ENCODE measurements at places on chromosomes 1 and 21.

- no peak for DNase-seq
These were observed 1.4 kb downstream of the JUN start for GRCh38 chr1:58782178-58783089.

GRCh38 chr1:30893776-30894507 lies 14.6 kb downstream of the SDC3 start:
- no peak for DNase-seq

GRCh38 chr1:44609412-44609767 lies 64.9 kb downstream of the TMEM53 start:
- DNase-seq, result no peak

- DNase-seq, result no peak
These were observed 81.3 kb upstream of the ARHGEF16 start for GRCh38 chr1:3373175-3373574.

DNA sequence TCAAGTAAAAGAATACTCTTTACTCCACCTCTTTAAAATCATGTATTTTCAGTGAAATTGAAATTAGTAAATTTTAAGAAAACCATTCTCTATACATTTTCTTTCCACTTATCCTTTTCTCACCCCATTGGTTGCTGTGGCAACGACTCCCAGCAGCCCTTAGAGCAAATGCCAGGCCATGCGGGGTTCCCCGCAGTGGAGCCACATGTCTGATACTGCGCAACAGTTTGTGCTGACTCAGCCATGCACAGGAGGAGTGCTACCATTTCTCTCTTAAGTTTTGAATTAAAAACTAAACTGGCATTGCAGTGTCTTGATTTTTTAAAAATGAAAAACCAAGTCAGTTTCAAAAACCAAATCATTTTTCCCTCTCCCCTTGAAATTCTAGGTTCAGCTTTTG lies 214.1 kb upstream of the L1TD1 start:
- DNase-seq, result no peak

GRCh38 chr21:27201197-27201596 lies 234.3 kb upstream of the ADAMTS5 start:
- no peak for DNase-seq

DNA sequence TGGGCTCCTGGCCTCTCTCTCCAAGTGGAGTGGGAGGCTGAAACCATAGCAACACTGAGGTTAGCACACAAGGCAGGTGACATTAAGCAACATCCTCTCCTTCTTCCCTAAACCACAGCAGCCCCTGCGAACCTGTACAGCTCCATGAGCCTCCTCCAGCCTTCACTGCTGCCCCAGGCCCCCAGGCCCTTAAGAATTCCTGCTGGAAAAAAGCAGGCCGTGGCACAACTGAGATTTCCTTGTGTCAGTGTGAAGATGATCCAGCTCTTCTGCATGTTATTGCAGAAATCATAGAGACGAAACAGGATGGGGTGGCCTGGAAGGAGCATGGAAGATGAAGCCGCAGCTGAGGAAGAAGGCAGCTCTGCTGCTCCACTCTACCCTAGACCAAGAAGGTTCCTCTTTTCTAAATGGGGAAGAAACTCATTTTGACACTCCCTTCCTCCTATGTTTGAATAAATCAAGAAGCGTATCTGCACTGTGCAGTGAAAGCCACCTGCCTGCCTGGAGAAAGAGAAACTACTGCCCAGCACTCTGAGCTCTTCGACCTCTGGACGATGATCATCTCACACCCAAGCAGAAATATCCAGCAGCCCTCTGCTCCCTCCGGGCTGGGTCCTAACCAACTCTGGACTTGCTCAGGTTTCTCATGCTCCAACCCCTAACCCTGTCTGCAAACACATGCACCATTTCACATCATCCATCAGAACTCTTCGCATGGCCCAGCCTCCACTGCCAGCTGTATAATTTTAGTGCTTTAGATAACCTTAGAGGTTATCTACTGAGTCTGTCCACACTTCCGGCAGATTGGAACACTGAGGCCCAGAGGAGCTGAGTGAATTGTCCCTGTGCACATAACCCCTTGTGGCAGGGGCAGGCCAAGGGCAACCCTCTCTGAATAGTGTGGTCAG lies 20.7 kb downstream of the SH3BP5L start:
- DNase-seq, result no peak

DNA sequence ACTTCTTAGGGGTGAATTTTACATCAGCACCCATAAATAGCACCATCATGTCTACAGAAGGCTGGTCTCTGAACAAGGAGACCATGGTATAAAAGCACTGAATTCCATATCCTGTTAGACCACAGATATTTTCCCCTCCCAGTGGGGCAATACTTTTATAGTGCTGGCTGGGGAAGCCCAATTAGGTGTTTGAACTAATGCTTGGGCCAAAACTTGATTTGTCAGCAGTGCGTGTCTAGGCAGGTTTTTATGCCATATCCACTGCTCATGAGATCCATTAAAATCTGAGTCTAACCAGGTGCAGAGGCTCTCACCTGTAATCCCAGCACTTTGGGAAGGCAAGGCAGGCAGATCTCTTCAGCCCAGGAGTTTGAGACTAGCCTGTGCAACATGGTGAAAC lies 623.0 kb downstream of the NPHP4 start:
- no peak for DNase-seq

DNA sequence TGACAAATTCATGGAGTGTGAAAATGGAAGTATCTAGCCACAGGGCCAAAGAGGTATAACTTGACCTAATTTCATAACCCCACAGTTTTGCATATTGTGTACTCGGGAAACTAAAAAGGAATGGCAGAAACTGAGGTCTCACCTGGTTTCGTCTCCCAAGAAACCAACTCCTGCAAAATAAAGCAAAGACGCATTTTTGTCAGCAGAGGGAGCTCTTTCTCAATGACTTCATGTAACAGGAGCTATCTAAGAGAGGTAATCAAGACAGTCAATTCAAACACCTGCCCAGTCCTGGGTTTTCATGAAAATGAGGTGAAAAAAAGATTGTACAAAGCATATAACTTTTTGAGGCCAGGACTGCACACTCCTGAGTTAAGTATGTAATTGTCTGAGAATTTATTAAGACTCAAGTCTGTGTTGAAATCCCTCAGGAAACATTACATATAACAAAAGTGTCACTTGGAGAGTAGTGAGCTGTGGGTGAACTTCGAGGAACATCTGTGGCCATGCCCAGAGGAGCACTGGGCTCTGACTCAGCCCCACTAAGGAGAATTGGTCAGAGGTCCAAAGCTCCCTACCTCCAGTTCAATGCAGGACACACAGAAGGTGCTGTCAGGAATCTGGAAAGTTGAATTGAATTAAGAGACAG lies 17.6 kb downstream of the FCRL4 start:
- DNase-seq, result no peak

DNA sequence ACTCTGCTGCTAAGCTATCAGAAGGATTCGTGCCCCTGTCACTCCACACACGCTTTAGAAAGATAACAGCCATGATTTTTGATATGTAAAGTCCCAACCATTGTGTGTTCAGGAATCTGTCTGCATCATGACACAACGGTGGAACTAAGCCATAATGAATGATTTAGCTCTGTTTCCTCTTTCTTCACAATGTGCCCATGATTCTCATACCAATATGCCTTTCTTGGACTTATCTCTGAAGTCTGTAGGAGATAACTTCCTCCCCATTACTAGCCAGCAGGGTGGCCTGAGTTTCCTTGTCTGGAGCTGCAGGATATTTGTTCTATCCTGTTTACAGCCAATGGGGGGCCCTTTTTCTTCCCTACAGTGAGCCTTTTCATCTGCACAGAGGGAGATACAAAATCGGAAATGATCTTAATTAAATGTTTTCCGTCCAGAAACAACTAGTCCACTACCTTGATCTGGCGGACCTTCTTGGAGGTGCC lies 511.7 kb downstream of the USP25 start:
- peak; percentile 12 for DNase-seq

GRCh38 chr1:206998816-206999215 lies 28.6 kb upstream of the FCAMR start:
- no peak for DNase-seq

DNA sequence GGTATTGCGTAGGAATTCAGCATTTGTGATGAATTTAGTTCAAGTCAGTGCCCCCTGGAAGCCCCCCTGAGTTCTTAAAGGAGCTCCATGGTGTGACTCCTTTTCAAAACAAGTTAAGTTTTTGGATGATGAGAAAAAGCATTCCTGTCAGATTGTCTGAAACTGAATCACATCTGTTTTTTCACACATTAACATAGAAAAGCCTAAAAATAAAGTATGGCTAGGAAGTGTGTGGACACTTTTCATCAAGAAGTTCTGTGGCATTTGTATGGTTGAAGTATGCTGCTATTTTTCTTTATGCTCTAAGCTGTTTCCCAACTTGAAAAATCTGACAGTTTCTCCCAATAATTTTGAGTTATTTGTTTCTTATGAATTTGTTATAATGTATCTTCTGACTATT lies 33.7 kb downstream of the PRDM2 start:
- DNase-seq, result no peak

DNA sequence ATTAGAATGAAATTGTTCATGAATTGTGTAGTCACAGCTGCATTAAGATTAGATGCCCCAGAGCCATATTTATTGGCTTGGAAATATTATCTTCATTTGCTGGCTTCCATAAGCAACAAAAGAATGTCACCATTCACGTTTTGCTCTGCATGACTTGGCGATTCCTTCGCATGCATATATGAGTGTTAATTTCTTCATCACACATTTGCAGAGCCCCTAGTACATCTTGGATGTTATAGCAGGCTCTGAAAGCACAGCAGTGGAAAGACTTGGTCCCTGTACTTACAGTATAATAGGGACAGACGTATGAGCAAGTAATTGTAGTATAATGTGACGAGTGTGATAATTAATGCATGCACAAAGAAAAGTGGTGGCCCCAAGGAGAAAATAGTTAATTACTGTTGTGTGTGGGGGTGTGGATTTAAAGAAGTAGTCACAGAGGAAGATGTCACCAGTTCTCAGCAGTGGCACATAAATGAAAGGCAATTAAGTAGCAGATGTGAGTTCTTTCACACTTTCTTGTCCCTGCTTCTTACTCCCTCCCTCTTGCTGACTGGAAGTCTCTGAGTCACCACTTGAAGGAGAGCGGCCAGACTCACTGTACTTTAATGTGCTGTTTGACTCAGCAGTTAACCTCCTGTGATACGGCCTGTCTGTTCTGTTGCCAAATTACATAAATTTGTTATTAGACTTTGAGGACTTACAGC lies 21.0 kb downstream of the S100A10 start:
- no peak for DNase-seq

DNA sequence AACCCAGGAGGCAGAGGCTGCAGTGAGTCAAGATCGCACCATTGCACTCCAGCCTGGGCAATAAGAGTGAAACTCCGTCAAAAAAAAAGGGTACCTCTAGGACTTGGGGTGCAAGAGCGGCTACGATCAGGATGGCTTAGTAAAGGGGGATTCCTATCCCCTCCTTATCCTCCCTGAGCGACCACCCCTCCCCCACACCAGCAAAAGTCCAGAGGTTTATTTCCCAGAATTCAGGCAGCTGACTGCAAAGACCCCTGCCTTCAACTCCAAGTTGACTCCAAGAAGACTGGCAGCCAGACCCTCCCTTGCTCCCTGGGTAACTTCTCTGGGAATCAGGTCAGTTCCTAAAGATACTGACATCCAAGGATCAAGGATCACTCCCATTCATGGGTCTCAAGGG lies 12.4 kb upstream of the PRDM16 start:
- no peak for DNase-seq

GRCh38 chr1:226719596-226720387 lies 19.3 kb downstream of the ITPKB start:
- no peak for DNase-seq

GRCh38 chr1:43184995-43185394 lies 12.9 kb downstream of the CFAP57 start:
- DNase-seq, result no peak

GRCh38 chr1:223815865-223816264 lies 29.9 kb downstream of the TP53BP2 start:
- no peak for DNase-seq

GRCh38 chr1:149885339-149886120 lies 13.8 kb upstream of the BOLA1 start:
- DNase-seq, result peak; percentile 51

- no peak for DNase-seq
These were observed 99.7 kb downstream of the GLIS1 start for GRCh38 chr1:53639251-53639763.

- DNase-seq, result no peak
These were observed 9.6 kb upstream of the PTPRF start for GRCh38 chr1:43521078-43521477.

- no peak for DNase-seq
These were observed 25.8 kb downstream of the PTPN14 start for GRCh38 chr1:214525535-214526019.

GRCh38 chr1:114235960-114236359 lies 82.3 kb upstream of the SYT6 start:
- DNase-seq, result no peak

- no peak for DNase-seq
These were observed 10.0 kb downstream of the TTF2 start for GRCh38 chr1:117070124-117070523.

- no peak for DNase-seq
These were observed 1.5 kb downstream of the UBE2G2 start for GRCh38 chr21:44800103-44800502.

DNA sequence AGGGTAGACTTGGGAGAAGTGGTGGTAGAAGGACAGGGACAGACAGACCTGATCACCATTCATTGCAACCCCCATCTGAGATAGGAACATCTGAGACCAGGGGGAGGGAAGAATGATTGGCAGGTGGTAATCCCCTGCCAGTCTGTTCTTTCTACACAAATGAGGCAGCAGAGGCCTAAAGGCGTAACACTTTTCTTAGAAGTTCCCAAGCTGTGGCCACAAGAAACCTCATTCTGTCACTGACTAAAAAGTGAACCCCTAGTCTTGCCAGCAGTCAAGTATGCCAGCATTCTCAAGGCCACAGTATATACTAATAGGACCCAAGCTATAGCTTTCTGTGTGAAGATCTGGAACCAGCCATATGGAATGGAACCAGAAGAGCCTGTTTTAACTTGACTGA lies 638.0 kb downstream of the KCNT2 start:
- no peak for DNase-seq

All from NCI-H1417 treated with DMSO at 0.1 percent for 48 hours (cell line).